CD4-positive, alpha-beta T cell treated with Interleukin-21 for 1 hour (primary cell): ENCODE measurements at places on chromosomes 3 and 15.

DNA sequence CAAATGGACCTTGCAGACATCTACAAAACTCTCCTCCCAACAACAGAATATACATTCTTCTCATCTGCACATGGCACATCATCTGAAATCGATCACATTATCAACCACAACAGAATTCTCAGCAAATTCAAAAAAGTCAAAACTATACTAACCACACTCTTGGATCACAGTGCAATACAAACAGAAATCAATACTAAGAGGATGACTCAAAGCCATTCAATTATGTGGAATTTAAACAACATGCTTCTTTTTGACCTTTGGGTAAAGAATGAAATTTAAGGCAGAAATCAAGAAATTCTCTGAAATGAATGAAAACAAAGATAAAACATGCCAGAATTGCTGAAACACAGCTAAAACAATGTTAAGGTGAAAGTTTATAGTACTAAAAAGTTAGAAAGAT is 358.1 kb downstream of the NSUN3 start:
- no peak for DNase-seq

DNA sequence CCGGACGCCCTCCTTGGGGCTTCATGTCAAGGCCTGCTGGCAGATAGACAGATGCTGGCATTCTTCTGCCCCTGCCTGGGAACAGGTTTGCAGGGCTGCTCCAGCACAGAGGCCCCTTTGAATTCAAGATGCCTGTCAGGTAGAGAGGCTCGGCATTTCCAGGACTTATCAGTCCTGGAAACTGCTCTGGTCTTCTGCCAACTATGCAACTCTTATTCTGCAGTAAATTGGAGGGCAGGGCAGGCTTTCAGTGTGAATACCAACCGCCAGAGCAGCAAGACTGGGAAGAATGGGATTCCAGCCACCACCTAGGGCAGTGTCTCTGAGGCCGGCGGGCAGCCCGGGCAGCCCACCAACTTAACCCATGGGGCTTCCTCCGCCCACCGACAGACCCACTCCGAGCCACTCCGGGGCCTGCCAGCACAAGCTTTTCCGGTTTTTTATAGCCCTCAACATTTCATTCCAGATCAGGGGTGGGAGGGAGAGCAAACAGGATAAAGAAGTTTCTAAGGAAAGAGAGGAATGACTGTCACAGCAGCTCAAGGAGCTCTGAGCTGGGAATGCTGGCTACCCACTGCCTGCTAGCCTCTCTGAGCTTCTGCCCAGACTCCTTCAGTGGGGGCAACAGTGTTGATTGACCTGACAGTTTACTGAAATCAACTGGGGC is 140.9 kb downstream of the NTRK3 start:
- DNase-seq = no peak

- no peak for DNase-seq
Observed at GRCh38 chr3:138694287-138695007, 85.9 kb downstream of the FAIM start.

DNA sequence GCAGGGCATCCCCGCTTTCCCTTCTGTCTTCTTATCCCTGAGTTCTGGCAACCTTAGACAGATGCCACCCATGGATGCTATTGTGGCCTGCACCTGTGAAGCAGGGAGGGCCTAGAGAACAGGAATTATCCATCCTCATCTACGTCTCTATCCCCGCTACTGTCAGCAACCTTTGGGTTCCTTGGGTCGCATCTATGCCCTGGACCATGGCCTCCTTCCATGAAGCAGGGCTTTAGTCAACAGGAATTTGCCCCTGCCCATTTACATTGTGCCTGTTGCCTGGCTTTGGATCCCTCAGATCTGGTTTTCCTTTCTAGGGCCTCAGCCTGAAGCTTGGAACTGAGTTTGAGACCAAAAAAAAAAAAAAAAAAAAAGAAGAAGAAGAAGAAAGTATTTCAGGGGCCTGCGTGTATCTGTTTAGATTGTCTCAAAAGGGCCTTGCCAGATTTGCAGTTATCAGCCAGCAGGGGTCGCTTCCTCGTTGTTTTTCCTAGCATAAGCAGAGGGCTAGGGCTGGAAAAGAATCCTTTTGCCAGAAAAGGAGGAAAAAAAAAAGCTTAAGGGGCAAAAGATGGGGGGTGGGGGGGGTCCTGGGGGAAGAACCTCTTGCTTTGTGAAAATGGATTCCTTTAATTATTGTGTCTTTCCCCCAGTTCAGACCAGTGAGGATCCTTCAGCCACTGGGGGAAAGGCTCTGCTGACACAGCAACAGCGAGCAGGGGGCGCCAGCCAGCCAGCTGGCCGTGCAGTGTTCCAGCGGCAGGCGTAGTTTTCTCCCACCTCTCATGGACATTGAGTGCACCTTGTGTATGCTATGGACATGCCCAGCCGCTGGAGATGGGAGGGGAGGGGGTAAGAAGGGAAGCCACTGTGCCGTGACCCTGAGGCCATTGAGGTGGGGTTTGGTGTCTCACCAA is 65.7 kb upstream of the ALDH1L1 start:
- DNase-seq = peak; percentile 2

GRCh38 chr3:153113541-153113940 is 48.5 kb upstream of the RAP2B start:
- no peak for DNase-seq

DNA sequence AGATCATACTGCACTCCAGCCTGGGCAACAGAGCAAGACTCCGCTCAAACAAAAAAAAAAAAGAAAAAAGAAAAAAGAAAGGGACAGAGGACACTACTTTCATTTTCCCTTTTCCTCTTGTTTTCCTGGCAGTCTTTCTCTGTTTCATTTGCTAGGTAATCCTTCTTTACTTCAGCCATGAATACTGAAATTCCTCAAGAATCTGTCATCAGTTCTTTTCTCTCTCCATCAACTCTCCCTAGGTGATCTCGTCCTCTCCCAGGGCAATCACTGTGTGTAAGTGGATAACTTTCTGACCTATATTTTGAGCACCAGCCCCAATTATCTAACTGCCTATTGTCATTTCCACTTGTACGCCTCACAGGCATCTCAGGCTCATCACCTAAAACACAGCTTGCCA is 51.5 kb downstream of the TTC23 start:
- no peak for DNase-seq

DNA sequence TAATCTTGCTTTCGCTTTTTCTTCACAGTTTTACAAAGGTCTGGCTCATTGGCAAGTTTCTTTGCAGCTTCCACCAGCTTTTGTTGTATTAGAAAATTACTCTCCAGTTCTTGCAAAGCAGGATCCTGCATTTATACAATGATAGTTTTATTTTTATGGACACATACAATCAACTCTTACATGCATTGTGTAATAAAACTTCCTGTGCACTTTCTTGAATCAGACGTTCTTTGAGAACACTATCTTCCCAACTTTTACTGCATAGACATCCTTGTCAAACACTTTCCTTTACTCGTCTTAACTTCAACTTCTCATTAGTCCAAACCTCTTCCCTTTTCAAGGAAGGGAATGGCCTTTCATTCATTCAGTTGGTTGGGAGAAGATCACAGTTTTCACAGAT is 71.4 kb upstream of the LMOD3 start:
- DNase-seq = no peak

- DNase-seq = no peak
Observed at GRCh38 chr3:13539671-13540070, 9.3 kb upstream of the FBLN2 start.

GRCh38 chr15:68186671-68187397 is 18.3 kb downstream of the CALML4 start:
- no peak for DNase-seq

- DNase-seq = no peak
Observed at GRCh38 chr3:183013856-183014255, 33.5 kb upstream of the DCUN1D1 start.

DNA sequence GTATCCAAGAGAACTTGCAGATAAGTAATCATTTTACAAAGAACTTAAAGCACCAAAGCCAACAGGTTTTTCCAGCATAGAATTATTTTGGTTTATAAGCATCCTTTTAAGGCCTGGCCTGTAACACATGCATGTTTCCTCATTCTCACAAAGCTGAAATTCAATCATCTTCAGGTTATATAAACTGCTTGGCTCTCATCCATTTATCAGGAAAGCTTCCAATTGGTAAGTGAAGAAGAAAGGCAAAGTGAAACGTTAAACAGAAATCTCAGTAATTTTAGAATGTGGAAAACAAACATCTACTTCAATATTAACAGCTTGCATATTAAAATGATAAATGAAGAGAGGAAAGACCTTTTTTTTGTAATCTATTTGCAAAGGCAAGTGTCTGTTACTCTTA is 1.6 kb downstream of the SERP1 start:
- no peak for DNase-seq

DNA sequence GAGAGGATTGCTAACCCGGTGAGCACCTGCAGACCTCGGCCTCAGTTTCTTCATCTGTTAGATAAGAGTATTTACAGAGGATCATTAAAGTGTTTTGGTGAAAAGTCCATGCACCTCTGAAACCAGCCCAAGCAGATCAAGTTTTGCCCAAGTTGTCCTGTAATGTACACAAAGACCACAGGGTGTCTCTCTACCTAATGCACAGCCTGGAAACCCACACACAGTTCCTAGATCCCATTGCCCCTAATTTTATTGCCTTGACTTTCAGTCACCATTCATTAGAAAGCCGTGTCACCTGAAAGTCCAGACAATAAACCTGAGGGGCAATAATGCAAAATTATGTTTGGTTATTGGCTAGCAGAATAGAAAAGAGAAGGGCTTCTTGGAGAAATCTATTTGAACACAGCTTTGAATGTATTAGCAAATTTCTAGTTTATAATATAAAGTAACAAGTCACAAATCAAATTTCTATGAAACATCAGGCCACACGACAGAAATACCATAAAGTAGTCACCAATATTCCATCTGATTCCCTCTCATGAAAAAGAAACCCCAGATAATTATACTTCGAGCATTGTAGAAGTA is 161.3 kb upstream of the SLC2A2 start:
- DNase-seq = peak; percentile 42

- DNase-seq = no peak
Observed at GRCh38 chr15:74040109-74040850, 42.1 kb downstream of the GOLGA6A start.

DNA sequence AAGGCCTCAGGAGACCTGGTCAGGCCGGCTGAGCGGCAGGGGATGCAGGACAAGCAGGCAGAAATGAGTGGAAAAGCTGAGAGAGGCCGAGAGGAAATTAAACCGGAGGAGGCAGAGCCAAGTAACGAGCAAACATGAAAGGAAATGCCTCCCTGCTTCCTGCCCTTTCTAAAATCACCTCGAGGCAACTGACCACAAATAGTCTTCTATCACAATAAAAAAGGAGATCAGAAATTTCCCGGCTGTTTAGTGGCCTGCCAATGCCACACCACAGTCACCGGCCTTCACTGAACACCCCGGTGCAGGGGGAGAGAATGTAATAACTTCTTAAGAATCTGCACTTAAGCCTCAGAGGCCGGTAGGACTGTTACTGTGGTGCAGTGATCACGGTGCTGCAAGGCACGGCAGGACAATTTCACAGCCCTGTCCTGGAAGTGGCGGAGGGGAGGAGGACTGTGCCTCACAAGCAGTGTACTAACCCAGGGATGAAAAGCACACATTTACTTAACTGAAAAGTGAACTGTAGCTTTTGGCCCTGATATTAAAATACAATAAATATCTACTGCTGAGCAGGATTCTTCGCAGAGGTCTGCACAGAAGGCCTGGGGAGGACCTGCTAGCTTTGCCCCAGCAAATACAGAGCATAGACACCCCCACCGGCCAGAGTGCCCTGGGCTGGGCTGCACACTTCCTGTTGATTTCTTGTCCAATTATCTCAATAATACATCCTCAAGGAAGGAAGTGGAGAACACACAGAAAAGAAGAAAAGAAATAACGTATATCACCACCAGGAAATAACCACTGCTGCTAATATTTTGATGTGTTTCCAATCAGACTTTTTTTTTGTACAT is 183.5 kb upstream of the NSMCE3 start:
- DNase-seq = no peak

GRCh38 chr3:159899166-159899565 is 89.5 kb upstream of the IL12A start:
- no peak for DNase-seq

GRCh38 chr15:61623746-61624145 is 394.6 kb upstream of the RORA start:
- no peak for DNase-seq

DNA sequence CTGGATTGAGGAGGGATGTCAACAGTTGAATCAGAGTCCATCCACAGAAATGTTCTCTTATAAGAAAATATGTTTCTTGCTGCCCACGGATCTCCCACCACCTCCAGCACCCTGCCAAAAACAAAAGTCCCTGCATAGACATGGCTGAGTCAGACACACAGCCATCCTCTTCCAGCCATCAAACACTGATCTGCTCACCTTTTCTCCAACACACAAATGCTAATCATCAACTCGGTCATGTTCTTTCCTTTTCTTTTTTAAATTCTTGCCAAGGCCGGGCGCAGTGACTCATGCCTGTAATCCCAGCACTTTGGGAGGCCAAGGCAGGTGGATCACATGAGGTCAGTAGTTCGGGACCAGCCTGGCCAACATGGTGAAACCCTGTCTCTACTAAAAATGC is 110.7 kb upstream of the IL12A start:
- no peak for DNase-seq

DNA sequence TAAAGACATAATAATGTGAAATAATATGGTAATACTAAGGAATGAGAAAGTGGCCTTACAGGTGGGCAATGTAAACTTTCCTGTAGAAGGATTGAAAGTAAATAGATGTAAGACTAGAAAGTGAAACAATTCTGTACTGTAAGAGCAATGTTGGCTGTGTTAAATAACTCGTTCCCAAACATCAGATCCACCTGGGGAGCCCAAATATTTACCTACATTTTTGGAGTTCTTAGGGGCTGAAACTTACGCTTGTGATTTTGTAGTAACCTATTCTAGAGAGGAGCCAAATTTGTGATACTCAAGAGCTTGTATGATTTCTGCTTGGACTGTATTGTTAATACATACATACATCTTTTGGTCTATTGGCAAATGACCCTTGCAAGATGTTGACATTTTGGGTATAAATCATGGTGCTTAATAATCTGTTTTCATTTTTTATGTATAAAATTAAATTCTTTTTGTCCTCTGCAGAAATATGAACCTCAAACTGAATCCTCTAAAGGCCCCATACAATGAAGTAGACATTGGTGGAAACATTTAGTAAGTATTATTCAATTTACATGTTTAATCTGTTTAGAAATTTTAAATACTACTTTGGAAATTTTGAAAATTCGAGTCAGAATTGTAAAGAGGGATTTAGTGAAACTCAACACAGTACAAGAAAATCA is 8.5 kb upstream of the CHD2 start:
- peak; percentile 21 for DNase-seq

DNA sequence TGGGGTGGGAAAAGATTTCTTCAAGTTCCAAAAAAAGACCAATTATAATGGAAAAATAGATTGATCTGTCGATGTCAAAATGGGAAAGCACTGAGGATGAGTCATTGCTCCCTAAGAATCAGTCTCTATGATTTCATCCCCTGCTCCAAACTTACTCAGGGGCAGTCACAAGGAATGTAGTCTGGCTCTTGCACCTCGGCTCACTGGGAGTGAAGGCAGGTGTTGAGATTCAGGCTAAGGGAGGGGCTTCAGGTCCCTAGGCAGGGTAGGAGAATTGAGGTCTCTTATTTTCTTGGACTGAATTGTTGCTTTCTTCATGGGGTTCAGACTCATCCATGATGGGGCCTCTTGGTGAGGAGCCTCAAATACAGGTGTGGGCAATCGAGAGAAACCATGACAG is 14.2 kb downstream of the ESYT3 start:
- no peak for DNase-seq
